ENCODE measurements at places on chromosomes 3 and 15. TPM values are rescaled to one million over a fixed set of nuclear protein-coding genes. Genes with fewer than 3 reads are reported as not detected.

UPK1B gene
- 2.2 TPM for total RNA-seq

- DNase-seq: no peak
Measured at GRCh38 chr3:2094941-2095340, 3.7 kb upstream of the CNTN4 start.

DNA sequence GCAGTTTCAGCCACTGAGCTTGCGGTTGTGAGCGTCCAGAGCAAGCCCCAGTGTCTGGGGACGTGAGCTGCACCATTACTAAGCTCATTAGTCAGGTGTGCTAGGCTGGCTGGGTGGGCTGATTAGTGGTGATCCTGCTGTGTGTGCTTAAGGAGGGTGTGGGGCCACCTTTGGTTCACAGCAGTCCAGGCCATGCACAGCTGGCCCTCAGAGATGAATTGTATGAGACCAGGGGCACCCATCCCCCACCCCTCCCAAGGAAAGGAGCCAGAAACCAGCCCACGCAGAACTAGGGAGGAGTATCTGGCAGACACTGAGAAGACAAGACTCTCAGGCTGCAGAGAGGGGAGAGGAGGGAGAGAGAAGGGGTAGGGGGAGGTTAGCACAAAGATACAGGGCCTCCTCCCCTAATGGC, 3.8 kb downstream of the TYRO3 start:
- no peak for DNase-seq

DNA sequence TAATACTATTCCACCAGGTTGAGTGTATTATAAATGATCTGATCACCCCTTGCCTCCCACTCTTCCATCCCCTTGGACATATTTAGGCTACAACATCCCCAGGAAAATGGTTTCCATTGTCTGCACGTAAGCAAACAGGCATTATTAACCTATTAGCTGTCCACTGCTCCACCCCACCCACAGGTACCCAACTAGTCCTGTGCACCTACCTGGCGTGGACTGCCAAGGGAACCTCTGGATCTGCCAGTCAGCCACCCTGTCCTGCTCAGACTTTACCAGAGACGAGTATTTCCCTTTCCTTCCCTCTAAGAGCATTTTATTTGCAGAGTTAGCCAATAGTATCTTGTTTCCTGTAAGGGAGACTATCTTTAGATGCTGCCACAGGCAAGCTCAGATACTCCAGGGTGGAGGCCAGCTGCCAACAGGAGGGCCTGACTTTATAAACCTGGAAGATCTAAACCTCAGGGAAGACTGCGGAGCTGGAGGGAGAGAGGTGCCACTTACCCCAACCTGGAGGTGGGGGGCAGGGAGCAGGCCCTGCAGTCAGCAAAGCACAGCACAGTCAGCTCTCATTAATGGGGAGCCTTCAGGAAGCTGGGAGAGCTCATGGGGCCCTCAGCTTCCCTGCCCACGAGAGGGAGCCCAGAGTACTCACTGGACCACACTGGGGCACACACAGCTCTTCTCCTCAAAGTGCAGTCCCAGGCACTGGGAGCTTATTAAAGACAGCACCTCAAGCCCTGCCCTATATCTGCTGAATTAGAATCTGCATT, at the start of gene CX3CR1:
Gene CX3CR1, minus strand, starts transcription at position 292 of the 773 bp plus-strand sequence. CDS start 13,527 bp downstream, outside the sequence.
- no peak for DNase-seq

DNA sequence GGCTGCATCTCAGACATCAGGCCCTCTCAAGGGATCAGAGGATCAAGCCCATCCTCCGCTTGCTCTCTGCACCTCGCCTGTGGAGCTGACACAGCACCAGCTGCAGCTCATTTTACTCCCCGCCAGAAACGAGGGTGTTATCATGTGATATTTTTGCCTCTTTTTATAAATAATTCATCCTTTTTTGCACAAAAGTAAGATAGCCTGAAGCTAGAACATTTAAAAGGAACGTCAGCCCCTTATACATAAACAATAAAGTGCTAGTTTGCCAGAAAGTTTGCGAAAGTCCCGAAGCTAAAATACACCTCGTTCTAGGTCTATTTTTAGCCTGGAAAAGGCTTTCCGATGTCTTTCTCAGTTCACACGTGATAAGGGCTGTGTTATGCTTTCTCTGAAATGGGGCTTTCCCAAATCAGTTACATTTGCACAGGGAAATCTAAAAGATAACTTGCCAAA, 9.6 kb upstream of the FAM174B start:
- DNase-seq: no peak

GRCh38 chr3:58084788-58085543, 76.7 kb downstream of the FLNB start:
- no peak for DNase-seq

Data from glomerular endothelial cell (primary cell).